Stimulated activated CD4-positive, alpha-beta T cell treated with anti-CD3 and anti-CD28 coated beads, Interleukin-1b, Interleukin-23, amount 100 ng/mL, for 1 hour (primary cell): ENCODE measurements at places on chromosomes 6 and 20.
A peak's percentile ranks its signal among the peaks of the same experiment; 100 is the strongest.

DNA sequence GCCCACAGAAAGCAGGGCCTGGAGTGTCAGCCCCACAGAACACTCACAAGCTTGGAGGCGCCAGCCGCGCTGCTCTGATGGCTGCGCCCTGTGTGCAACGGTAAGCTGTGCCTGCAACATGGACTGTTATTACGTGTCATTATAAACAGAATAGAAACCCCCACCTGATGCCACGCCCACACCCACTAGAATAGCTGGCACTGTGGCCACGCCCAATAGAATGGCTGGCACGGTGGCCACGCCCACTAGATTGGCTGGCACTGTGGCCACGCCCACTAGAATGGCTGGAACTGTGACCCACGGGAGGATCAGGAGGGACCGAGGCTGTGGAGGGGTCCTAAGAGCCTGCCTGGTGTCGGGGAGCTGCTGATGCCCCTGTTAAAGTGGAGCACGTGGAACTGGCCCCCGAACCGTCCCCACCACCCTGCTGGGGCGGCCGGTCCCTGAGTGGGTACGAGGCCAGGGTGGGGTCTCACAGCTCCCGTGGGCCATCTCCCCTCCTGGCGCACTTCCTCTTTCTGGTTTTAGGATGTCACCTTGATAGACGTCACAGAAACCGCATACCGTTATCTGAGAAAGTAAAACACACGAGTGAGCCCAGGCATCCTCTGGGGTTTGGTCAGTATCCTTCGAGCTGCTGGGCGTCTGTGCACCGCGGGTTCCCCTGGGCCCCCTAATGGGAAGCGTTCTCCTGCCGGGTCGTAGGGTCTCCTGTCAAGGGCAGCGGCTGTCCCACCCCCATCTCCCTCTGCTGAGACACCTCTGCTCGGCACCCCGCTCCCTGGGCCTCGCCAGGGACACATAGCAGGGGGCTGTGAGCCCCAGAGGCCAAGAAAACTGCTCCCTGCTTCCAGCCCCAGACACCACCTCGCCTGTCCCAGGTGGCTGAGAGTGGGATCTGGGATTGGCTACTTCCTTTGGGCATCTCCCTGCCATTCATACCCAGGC is 25.4 kb downstream of the SLC17A9 start:
- DNase-seq = peak; percentile 65

- no peak for DNase-seq
These were observed 1.1 kb upstream of the CDC5L start for GRCh38 chr6:44386364-44386928.

- no peak for DNase-seq
These were observed 16.8 kb downstream of the RALY start for GRCh38 chr20:34010405-34010931.

DNA sequence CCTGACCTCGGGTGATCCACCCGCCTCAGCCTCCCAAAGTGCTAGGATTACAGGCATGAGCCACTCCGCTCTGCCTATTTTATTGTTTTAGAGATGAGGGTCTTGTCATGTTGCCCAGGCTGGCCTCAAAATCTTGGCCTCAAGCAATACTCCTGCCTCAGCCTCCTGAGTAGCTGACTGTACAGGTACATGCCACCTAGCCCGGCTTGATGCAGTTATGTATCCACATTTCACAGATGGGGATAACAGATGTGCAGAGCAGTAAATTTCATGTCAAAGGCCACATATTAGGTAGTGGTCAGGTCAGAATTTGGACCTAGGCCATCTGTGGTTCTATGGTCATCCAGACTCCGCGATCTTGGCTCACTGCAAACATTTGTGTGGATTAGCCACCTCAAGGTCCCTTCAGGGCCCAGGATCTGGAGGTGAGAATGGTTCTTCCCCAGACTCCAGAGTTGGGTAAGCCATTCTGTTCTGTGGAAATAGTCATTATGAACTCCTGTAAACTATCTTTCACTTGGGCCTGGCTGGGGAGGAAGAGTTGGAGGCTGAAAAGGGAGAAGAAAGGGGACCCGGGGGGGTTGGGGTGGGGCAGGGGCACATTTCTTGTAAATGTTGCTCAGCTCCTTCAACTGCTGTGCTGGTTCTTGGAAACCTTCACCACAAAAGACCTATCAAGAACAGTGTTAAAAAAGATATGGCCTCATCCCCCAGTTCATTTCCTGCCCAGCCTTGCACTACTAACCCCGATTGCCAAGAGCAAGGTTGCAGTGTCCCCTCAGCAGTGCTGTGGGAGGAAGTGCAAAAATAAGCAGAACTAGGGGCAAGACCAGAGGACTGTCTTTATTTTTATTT is 13.0 kb downstream of the PIM1 start:
- no peak for DNase-seq

DNA sequence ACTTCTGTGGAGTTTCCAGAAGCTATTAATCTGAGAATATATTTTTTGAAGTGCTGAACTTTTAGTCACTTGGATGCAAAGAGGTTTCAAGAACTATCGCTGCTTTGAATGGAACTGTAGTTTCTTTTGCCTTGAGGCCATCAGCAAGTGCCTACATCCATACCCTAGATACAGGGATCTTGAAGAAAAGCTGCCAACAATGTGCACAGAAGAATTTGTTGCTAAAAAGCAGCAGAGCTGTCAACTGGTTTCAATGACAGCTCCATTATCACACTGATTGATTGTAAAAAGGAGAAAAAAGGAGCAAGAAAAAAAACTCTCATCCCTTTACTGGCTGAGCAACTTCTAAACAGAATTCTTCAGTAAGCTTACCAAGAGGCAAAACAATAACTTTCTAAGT is 251.0 kb upstream of the NRSN1 start:
- no peak for DNase-seq

DNA sequence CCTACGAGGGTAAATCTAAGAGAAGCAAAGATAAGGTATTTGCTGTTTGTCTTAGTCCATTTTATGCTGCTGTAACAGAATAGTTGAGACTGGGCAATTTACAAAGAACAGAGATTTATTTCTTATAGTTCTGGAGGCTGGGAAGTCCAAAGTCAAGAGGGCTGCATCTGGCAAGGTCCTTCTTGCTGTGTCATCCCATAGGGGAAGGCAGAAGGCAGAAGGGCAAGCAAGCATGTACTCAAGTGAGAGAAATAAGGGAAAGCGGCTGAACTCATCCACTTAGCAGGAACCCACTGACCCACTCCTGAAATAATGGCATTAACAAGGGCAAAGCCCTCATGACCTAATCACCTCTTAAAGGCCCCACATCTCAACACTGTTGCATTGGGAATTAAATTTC is 102.7 kb downstream of the AGPAT4 start:
- DNase-seq = no peak

DNA sequence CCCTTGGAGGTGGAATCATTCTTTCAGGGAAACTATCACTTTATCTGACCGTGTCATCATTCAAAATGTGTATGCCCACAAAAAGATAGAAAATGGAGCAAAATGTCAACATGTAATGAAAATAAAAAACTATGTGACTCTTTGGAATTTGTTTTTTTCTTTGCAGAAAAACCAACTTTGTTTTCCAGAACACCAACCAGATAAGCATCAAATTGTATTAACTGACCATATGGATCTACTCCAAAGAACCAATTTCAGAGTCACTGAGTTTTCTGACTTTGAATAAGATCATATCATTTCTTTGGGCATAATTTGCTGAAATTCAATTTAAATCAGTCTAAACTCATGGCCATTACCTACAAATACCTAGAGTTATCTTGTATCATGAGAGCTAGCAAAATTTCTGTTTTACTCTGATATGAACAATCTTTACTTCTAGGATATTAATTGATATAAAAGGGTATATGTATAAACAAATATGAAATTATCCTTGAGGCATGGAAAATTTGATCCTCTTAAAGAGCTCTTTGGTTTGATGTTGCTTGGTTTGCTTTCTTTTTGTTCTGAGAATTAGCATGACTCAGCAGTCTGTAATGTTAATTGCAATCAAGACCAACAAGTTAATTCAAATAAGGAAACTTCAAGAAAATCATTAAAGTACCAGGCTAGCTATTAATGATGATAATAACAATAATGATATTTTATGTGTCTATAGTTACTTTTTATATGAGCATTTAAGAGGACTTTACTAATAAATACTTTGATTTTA is 444.4 kb upstream of the MARCKS start:
- no peak for DNase-seq

DNA sequence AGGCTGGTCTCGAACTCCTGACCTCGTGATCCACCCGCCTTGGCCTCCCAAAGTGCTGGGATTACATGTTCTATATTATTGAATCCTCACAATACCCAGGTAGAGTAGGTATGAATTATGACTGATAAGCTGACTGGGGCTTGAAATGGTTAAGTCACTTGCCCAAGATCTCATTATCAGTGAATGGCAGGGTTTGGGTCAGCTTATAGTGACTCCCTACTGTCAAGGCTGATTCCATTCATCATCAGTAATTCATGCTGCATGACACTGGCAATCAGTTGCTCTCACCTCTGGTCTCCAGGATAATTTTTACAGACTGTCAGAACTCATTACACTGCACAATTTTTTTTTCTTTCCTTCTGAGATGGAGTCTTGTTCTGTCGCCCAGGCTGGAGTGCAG is 127.6 kb downstream of the KIF13A start:
- DNase-seq = no peak

DNA sequence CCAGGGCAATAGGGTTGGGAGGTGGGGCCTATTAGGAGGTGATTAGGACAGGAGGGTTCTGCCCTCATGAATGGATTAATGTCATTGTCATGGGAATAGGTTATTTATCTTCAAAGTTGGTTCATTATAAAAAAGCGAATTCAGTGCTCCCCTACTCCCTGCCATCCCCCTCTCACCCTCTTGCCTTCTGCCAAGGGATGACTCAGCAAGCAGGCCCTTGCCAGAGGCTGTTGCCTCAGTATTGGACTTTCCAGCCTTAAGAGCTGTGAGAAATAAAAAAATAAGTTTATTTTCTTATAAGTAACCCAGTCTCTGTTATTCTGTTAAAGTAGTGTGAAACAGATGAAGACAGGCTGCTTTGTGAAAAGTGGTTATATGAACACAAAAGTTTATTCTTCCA is 381.1 kb upstream of the ZFP64 start:
- DNase-seq = no peak

GRCh38 chr20:40532103-40532502 is 156.9 kb downstream of the MAFB start:
- DNase-seq = no peak

DNA sequence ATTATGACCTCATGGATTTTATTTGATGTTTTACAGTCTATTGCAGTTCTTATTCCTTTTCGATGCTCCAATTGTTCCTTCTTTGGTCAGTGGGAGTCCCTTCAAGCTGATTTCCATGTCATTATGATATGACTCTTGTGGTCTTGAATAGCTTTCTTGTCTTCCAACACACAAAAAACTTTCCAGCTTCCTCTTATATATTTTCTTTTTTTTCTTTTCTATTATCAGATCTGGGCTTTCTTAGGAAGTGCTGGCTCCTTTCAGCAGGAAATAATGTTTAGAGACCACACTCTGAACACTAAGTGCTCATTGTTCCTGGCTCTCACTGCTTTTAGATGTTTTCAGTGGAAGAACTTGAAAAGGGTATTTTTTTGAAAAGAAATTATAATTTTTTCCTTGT is 3.1 kb upstream of the SLC17A1 start:
- DNase-seq = no peak

GRCh38 chr6:43077981-43078511 is 1.9 kb downstream of the PTK7 start:
- DNase-seq = no peak
